Stimulated activated CD4-positive, alpha-beta T cell treated with anti-CD3 and anti-CD28 coated beads, Interleukin-2, amount 100 ng/mL, for 48 hours (primary cell): ENCODE measurements at places on chromosomes 1 and 21.

DNA sequence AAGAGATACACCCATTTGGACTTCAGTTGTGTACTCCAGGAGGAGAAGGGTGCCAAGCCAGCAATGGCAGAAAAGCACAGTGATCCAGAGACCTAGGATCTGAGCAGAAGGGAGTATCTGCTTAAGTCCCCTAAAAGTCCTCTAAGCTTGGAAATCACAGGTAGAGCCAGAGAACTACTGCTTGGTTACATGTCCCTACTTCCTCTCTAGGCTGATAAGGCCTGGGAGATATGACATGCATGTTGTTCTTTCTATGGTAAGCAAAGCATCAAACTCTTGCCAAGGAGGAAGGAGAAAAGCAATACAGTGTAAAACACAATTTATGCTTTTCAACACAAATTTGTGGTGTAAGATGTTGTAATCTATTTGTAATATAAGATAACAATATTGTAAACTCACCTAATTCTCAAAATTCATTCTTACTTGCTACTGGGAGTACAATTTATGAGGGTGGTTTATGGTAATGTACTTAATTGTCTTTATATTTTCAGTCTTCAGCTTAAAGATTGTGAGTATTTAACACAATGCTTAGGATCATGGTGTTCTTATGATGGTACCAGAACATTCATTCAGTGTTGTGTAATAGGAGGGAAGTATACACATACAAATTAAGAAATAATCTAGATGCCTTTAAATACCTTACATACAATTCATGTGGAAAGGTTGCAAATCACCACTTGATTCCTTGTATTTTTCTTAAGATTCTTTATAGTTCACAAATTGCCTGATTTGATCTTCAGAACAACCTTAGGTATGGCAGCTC lies 49.1 kb upstream of the GNG12 start:
- DNase-seq = no peak

DNA sequence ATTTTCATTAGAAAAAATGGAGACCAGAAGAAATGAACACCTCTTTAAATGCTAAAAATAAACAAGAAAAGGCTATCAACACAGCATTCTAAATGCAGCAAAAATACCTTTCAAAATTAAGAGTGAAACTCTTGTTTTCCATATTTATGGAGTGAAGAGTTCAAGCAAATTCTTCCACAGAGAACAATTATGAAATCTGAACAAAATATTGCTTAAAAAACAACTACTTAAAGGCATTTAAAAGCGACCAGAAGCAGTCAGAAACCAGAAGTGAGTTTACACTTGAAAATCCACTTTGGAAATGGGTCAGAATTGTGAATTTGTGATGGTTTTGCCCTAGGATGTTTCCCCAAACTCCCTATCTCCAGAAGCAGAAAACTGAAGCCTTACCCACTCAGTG lies 60.9 kb upstream of the KCNH1 start:
- no peak for DNase-seq

DNA sequence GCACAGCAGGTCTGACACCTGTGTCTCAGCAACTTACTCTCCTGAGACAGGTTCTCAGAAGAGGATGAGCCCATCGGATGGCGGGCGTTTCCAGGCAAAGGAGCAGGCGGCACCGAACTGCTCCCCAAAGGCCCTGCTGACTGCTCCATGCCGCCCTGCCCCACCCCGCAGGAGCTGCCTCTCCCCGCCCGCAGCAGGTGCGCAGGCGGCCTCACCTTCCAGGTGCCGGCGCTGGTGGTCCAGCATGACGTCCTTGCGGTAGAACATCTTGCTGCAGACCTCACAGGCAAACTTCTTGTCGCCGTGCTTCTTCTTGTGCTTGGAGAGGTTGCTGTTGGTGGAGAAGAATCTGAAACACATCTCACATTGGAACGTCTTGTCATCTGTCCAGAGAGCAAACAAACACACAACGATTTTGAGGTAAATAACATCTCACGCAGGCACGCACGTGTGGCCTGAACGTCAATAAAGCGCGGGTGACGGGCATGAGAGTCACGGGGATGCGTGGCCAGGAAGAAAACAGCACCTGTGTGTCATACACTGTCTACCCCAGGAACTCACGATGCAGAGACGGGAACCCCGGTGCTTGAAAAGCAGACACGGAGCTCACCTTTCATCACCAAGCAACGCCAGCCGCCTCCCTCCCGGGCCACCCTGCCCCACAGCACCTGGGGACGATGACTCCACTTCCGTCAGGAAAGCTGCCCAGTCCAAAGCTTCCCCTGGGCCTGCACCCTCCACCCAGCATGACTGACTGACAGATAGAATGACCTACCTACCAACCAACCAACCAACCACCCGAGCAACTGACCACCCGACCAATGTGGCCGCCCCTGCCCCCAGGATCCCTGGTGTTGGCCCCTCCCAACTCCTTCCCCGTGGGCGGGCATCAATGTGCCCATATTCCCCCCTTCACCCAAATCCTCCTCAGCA lies 50.9 kb downstream of the PRDM15 start:
- DNase-seq = no peak

GRCh38 chr1:246373828-246374569 lies 133.1 kb downstream of the SMYD3 start:
- no peak for DNase-seq

DNA sequence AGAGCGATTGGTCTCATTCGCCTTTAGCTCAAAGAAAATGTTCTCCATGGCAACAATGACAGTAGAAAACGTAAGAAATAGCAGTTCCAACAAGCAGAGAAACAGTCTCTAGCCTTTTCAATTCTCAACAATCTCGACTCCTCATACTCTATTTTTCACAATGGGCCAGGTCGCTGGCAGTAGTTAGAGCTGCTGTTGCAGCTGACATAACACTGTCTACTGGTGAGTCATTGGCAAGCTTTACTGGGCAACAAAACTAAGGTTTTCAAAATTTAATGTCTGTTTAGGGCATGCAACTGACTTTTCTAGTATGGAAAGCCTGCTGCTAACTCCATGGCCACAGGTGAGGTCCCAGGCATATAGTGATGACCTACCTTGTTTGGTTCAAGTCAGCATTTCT lies 221.1 kb upstream of the KAZN start:
- no peak for DNase-seq

GRCh38 chr1:6503884-6504602 lies 12.6 kb upstream of the PLEKHG5 start:
- DNase-seq = no peak

- no peak for DNase-seq
These were observed 43.6 kb upstream of the ACTL8 start for GRCh38 chr1:17711577-17711910.

- DNase-seq = peak; percentile 25
These were observed at the start of gene ZBTB8B for GRCh38 chr1:32464716-32465577. Gene ZBTB8B (plus strand): TSS chr1:32465072. CDS start chr1:32470625, 5,553 bp downstream.

DNA sequence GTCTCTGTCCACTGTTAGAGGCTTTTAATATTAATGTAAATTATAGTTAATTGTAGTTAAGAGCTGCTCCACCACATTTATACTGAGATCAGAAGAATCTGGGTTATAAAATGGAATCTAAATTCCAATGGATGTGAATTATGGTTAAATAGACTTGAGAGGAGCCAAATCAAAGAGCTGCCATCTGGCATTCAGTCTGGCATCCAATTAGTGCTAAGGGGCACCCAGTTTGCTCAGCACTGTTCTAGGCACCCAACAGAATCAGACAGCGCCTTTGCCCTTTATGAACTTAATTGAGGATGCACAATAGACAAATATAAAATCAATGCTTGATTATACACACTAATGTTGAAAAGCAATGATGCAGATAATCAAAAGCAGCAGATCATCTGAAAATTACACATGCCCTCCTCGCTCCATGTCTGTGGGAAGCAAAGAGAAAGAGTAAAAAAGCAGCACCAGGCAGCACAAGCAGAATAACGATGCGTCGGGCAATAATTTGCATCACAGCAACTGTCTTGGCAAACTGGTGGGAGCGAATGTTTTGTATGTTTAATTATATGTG lies 310.1 kb downstream of the BRINP2 start:
- DNase-seq = no peak

DNA sequence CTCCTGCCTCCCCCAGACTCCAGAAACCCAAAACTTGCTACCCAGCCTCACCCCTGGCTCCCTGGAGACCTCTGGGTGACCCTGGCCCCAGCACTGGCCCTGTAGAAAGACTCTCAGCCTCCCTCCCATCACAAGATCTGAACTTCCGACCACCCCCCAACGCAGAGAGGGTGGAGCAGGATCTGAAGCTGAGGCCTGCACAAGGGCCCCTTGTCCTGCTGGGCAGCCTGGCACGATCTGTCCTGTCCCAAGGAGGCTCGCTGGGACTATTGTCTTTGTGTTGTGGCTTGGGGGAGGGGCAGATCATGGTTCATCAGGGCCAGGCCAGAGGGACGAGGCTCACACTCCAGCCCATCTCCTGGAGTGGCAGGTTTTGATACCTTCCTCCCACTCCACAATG lies 20.0 kb downstream of the PHLDA3 start:
- no peak for DNase-seq

GRCh38 chr1:234544087-234544579 lies 65.2 kb upstream of the TARBP1 start:
- DNase-seq = peak; percentile 43

- no peak for DNase-seq
These were observed at the start of gene SGIP1 for GRCh38 chr1:66533804-66534740. Gene SGIP1 (plus strand): TSS chr1:66534153. CDS start chr1:66534359, 206 bp downstream.

- DNase-seq = no peak
These were observed 8.2 kb upstream of the SLC9A1 start for GRCh38 chr1:27163093-27163492.

DNA sequence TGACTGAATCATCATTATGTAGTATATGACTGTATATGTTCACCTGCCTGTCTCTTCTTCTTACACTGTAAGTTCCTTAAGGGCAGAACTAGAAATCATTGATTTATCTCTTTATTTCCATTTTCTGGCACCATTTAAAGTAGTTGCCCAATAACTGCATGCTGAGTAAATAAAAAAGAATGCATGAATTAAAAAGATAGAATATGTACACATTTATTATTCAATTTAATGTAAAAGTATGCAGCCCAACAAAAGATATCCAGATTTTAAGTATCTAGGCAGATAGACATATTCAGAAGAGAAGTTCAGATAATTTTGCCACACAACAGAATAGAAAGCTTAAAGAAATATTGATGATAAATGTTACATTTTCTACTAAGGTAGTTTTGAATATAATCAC lies 1244.6 kb upstream of the ADGRL4 start:
- no peak for DNase-seq

GRCh38 chr1:114234408-114235124 lies 80.9 kb upstream of the SYT6 start:
- no peak for DNase-seq

- DNase-seq = peak; percentile 69
These were observed 1.1 kb downstream of the ARHGAP30 start for GRCh38 chr1:161068306-161069234.

GRCh38 chr1:20311289-20311688 lies 20.6 kb downstream of the VWA5B1 start:
- no peak for DNase-seq

DNA sequence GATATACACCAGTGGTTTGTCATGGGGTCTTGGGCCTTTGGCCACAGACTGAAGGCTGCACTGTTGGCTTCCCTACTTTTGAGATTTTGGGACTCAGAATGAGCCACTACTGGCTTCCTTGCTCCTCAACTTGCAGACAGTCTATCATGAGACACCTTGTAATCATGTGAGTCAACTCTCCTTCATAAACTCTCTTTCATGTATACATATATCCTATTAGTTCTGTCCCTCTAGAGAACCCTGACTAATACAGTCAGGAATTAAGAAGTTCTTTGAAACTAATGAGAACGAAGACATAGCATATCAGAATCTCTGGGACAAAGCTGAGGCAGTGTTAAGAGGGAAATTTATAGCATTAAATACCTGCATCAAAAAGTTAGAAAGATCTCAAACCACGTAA lies 110.8 kb downstream of the SLC5A9 start:
- no peak for DNase-seq

DNA sequence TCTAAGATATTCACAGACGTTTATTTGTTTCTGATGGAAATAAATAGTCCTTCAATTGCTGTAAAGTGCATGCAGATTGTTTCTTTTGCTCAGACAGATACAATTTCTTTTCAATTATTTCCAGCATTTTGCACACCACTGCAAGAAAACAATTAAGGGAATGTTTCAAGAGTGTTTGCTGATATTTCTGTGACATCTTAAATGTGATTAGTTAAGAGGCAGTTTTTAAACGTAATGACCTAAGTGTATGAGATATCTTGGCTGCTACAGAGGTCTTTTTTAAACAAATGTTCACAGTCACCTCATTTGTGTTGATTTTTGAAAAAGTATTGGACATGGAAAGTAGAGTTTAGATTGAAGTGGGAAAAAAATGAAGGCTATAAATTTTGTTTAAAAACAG lies 262.3 kb upstream of the BRINP3 start:
- no peak for DNase-seq

- no peak for DNase-seq
These were observed 17.2 kb upstream of the NCF2 start for GRCh38 chr1:183607322-183607980.

- no peak for DNase-seq
These were observed 365.9 kb downstream of the PTPRU start for GRCh38 chr1:29602203-29602602.

- DNase-seq = no peak
These were observed 18.1 kb downstream of the JAM2 start for GRCh38 chr21:25657140-25657539.

GRCh38 chr1:222417264-222417663 lies 130.6 kb downstream of the HHIPL2 start:
- DNase-seq = no peak

DNA sequence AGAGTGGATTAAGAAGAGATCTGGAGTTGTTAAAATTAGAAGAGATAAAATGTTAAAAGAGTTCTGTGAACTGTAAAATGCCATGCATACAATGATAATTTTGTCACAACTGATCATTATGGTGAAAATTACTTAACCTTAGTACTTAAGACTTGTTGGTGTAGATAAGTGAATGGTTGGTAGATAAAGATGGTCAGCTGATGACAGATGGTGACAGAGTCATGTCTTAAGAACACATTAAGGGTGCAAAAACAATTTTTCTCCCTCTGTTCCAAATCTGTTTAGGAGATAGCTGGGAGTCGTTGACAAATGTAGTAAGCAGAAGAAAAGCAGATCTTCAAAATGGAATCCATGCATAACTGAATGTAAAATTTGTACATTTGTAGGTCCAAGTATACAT lies 18.5 kb upstream of the CACHD1 start:
- DNase-seq = no peak

DNA sequence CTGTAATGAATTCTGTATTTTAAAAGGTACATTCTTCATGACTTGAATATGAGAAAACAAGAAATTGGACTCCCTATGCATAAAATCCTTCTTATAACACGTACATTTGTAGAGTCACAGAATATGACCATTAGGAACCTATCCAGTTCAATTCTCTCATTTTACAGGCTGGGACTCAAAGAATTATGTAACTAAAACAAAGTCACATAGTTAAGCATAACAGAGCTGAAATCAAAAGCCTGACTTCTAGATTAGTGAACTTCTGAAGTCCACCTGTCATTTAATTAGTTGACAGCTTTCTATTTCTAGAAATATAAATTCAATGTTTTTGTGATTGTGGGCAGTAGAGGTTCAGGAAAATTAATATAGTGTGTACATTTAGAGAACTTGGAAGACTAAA lies 20.3 kb upstream of the TTLL7 start:
- DNase-seq = no peak
